IPS DF 19.7 (cell line): ENCODE measurements at places on chromosomes 3 and 15.

- DNase-seq = no peak
Measured at GRCh38 chr3:42591811-42592210, 1.2 kb downstream of the SS18L2 start.

GRCh38 chr3:123488645-123489347 lies 39.9 kb upstream of the ADCY5 start:
- DNase-seq = no peak

DNA sequence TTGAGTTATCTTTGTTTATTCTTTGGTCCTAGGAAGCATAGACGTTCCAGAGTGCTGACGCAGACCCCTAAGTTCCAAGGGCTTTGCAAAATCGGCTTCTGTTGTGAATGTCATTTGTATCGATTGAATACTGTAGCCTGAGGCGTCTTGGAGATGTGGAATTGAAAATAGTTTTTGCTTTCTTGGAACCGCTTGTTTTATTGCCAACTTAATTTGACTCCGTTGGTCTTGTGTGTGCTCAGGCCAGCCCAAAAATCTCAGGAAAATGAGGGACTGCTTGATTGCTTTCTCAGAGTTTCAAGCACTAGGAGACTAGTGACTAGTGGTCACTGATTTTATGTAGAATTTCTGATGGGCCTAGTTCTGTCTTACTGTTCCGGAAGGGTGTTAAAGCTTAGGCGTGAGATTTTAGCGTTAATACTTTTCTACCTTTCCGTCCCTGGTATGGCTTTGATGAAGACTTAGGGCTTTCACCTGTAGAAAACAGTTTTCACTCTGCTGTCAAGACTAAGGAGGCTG lies 263 bp upstream of the UTS2B start:
- DNase-seq = no peak

DNA sequence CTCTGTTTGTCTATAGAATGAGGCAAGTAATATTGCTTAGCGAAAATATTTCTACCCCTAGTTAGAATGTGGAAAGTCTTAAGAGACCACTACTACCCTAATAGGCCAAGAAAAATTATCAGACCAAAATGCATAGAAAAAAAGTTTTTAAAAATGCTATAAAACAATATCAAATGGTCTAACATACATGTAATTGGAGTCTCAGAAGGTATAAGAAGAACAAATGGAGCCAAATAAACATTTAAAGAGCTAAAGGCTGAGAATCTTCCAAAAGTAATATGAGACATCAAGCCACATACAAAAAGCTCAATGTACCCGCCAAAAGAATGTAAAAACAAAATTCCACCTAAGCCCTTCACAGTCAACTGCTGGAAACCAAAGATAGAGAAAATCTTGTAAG lies 133.5 kb upstream of the GADL1 start:
- DNase-seq = no peak

DNA sequence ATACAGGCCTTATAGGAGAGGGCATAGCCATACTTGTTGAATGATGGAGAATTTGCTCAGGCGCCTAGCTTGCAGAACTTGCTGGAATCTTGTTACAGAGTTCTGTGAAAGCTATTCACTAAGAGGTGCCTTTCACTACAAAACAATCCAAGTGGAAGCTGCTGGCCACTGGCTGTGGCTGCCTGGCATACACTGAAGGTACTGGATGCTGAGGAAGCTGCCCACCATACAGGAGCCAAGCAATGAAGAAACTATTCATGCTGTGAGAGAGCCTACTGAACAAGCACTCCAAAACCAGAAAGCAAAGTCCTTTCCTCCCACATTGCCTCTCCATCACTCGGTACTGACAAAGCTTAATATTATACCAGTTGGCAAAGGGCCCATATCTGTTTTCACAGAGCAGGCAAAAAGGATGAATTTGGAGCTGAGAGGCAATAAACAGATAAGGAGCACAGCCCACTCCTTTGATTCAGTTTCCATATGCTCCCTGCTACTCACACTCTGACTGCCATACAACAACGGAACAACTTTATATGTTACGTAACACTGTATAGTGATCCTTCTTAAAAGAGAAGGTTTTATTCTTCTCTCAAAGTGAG lies 192.6 kb upstream of the ALCAM start:
- no peak for DNase-seq

DNA sequence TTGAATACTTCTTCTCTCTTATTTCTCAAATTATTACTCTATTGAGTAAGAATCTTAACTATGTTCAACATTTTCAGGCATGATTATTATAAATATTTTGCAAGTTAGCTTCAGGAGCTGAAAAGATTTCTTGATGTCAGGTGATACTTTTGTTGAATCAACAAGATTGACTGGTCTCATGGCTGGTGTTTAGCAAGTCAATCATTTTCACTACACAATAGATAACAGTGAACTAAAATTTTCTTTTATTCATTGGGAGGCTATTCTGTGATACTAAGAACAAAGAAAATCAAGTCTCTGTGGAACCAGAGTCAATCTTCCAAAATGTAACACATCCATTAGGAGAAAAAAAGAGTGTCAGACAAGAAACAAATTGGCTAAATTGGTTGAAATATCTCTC lies 476.7 kb downstream of the CNTN3 start:
- no peak for DNase-seq
